Stimulated activated CD4-positive, alpha-beta T cell treated with anti-CD3 and anti-CD28 coated beads, Interleukin-15, amount 100 ng/mL, for 1 hour (primary cell): ENCODE measurements at places on chromosomes 5 and 9.

- no peak for DNase-seq
Observed at GRCh38 chr5:139600336-139600949, 39.3 kb downstream of the UBE2D2 start.

- DNase-seq: no peak
Observed at GRCh38 chr5:36158144-36158543, 6.2 kb downstream of the SKP2 start.

DNA sequence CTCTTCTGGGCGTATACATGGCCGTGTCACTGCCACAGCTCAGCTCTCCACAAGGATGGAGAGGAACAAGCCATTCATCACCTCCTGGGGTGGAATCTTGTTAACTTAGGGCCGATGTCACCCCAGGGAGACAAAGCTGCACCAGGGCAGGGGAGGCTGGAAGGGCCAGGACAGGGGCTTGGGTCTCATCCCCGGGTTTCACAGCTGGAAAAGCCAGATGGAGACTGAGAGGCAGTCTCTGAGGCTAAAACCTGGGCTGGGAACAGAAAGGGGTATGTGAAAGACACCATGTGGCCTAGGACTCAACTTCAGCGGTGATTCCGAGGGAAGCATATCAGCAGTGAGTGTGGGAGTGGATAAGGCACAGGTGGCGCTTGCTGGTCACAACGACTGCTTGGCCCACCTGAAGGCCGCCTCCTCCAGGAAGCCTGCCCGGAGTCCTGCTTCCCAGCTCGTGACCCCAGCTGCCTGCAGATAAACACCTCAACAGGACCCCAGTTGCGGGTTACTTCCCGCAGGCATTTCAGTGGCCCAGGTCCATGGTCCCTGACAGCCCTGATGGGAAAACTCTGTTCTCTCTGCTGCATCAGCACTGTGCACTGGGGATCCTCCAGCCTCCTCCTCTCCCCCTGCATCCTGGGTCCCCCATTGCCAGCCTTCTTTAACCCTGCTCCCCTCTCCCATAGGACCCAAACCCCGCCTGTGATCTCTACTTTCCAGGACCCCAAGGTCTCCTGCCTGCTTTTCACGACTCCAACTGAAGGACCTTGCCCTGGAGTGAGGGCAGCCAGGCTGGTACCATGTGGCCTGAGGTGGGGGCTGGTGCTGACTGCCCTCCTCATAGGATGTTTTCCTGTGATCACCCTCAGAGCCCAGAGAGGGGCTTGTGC lies 51.7 kb upstream of the FCN1 start:
- DNase-seq: no peak

GRCh38 chr5:128596071-128596470 lies 58.0 kb upstream of the FBN2 start:
- no peak for DNase-seq

- DNase-seq: no peak
Observed at GRCh38 chr9:110047955-110048402, 160.0 kb downstream of the C9orf152 start.

GRCh38 chr5:178372142-178372571 lies 139.6 kb upstream of the PHYKPL start:
- DNase-seq: no peak

- DNase-seq: no peak
Observed at GRCh38 chr9:126791406-126792230, 13.2 kb upstream of the ZBTB43 start.

DNA sequence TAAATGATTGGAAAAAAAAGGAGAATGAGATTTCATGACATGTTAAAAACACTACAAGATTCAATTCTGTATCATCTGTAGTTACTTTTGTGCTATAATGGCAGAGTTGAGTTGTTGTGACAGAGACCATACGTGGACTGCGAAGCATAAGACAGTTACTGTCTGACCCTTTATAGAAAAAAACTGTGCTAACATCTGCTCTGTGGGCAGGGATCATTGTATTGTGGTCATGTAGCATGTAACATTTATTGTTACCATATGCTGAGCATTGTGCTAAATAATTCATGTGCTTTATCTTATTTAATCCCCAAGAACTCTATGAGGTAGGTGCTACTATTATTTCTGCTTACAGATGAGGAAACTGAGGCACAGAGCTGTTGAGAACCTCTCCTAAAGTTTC lies 147.3 kb upstream of the HMHB1 start:
- DNase-seq: no peak

DNA sequence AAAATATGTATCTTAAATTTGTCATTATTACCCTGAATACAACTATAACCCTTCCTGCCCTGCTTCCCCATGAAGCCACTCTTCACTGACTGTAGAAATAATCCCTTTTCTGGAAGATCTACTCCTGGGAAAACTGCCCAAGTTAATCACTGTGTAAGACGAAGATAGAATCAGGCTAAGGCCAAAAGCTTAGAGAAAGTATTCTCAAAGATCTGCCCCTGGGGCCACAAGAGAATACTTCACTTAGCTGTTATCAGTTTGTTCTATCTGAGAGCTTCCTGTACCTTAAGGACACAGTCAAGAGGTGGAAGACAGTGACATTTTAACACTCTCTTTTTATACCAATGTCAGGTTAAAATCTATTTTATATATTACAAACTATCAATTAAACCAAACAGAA lies 33.8 kb downstream of the RNF145 start:
- no peak for DNase-seq

GRCh38 chr9:87670572-87671264 lies 55.2 kb upstream of the CTSL start:
- DNase-seq: no peak

DNA sequence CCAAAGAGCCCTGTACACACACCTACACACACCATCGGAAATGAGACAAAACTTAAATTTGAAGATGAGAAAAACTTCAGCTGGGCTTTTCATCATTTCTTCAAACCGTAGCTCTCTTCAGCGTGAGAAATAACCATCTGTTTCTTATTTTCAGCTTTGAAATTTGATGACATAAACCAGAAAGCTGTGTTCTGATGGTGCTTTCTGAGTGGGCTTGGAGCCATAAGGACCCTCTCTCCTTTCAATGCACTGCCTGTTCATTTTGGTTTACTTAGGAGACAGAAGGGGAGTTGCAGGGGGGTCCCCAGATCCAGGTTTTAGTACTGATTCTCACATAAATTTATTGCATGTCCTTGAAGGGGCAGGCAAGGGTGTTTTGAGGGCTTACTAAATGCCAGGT lies 9.5 kb downstream of the FBXO10 start:
- no peak for DNase-seq

DNA sequence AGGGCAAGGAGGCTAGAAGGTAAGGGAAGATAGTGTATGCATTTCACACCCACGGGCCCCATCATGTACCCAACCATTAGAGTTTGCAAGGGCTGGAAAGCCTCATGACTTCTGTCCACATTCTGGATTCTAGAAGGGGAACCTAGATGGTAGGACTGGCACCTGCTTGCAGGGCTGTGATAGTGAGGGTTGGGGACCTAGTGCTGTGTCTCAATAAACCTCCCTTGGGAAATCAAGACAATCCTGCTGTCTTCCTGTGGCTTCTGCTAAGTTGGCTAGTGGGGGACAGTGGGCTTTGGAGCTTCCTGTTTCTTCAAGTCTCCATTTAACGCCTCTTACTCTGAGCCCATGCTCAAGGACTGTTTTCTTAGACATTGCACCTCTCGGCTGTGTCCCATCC lies 43.6 kb upstream of the SYNPO start:
- DNase-seq: no peak

GRCh38 chr5:96330530-96331140 lies 102.4 kb downstream of the PCSK1 start:
- no peak for DNase-seq

GRCh38 chr5:115084246-115084793 lies 85.4 kb downstream of the TRIM36 start:
- DNase-seq: no peak

- DNase-seq: no peak
Observed at GRCh38 chr9:89781838-89782540, 177.2 kb downstream of the GADD45G start.

- DNase-seq: no peak
Observed at GRCh38 chr9:93598647-93599241, 22.4 kb downstream of the PHF2 start.

- no peak for DNase-seq
Observed at GRCh38 chr9:69931340-69931739, 110.7 kb downstream of the CFAP95 start.

DNA sequence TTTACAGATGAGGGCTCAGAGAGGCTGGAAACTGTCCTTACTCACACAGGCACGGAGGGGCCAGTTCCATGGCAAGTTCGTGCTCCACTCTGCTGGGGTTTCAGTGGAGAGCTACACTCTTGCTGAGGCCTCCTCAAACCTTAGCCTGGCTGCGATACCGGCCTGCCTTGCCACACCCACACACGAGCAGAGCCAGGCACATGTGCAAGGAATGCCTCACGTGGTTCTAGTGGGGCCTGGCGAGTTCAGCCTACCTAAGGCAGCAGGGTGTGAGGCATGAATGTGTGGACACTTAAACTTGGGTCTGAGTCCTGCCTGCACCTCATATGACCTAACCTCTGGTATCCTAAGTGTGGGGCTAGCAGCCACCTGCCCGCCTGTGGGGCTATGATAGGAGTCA lies 21.5 kb upstream of the PRDM12 start:
- DNase-seq: no peak

- DNase-seq: no peak
Observed at GRCh38 chr5:127858116-127858784, 155.1 kb downstream of the CCDC192 start.

- no peak for DNase-seq
Observed at GRCh38 chr5:158819095-158819494, 280.6 kb downstream of the EBF1 start.

GRCh38 chr9:108001237-108001636 lies 511.7 kb upstream of the KLF4 start:
- no peak for DNase-seq

DNA sequence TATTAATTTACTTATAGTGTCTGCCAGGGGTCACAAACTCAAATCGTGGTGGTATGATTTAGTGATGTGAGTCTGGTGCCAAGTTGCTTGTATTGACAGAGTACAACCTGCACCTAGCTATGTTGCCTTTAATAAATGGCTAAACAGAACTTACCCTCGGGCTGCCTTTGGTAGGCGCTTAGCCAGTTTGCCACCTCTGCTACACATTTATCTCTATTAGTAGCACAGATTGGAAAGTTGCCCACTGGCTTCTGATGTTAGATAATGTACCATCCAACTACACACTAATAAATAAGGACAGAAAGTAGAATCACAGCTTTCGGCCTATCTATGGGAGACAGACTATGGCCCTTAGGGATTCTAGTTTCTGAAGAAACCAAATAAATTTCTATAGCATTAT lies 368.4 kb downstream of the MAN2A1 start:
- DNase-seq: no peak

DNA sequence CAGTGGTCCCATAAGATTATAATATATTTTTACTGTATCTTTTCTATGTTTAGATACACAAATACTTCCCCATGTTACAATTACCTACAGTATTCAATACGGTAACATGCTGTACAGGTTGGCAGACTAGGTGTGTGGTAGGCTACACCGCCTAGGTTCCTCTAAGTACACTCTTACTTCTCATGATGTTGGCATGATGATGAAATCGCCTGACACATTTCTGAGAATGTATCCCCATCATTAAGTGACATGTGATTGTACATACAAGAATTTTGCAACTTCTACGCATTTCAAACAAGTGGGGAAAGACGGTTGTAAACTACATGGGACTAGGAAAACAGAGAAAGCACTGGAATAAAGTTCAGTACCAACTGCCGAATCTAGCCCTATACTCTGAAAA lies 53.3 kb downstream of the SETX start:
- DNase-seq: no peak

GRCh38 chr9:137042751-137043727 lies 2.9 kb downstream of the NPDC1 start:
- no peak for DNase-seq

DNA sequence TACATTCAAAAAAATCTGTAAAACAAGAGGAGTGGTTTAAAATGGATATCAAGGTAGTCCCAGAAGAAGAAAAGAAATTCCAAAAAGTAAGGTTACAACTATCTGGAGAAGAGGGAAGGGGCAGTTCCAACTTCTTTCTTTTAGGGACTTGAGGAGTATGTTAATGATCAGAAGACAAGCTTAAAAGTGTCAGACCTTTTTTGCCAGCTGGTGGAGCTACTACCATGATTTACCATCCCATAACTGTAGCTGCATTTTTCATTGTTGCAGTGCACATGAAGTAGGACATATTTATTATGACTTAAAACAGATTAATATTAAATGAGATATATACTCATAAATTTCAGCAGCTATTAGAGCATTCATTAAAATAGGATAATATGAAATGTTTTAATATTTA lies 158.5 kb upstream of the RGS7BP start:
- DNase-seq: no peak

DNA sequence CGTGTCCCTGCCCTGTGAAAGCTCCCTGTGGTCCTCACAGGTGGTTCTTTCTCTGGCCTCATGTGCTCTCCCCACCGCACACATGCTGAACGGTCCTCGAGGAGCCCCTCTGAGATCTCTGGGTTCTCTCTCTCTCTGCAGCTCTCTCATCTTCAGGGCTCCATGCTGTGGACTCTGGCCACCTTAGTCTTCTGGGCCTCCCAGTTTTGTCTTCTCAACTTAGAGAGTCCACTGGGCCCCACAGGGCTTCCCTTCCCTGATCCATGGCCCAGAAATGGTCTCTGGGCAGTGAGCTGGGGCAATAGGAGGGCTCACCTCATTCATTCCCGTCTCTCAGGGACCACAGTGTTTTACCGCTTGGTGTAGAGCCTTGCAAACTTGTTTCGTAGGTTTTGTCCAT lies 26.4 kb downstream of the FGD3 start:
- no peak for DNase-seq

DNA sequence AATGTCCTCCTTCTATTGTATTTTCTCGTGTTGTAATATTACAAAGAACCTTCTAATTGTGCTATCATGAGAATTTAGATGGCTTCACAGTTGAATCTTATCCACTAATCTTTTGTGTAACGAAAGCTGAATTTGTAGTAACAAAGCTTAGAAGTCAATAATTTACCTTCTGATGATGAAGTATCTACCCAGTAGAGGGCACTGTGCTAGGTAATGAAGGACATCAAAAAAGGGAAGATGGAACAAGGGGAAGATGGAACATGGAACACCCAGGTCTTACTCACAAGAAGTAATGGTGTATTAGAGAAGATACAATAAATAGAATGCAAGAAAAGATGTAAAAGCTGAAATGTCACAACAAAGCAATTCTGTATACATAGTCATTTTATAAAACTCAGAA lies 131.0 kb upstream of the CCNG1 start:
- no peak for DNase-seq

- DNase-seq: no peak
Observed at GRCh38 chr5:61402244-61402823, 70.3 kb downstream of the ZSWIM6 start.
